A549 (cell line): ENCODE measurements at places on chromosomes 3 and 15.

DNA sequence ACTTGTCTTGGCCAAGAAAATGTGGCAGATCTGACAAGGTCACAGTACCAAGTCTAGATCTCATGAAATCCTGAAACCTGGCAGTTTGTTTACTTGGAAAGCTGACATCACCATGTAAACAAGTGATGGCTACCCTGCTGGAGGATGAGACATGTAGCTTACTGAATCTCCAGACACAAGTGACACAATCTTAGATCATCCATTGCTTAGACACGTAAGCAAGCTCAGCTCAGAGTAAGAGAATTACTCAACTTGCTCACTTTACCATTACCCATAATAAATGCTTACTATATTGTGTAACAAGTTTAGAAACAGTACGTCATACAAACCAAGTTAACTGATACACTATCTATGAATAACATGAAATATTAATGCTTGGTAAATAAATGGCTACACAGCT is 263.8 kb downstream of the TBC1D5 start:
- DNase-seq, result peak; percentile 95

GRCh38 chr3:24019585-24019984 is 74.5 kb downstream of the NR1D2 start:
- DNase-seq, result no peak

DNA sequence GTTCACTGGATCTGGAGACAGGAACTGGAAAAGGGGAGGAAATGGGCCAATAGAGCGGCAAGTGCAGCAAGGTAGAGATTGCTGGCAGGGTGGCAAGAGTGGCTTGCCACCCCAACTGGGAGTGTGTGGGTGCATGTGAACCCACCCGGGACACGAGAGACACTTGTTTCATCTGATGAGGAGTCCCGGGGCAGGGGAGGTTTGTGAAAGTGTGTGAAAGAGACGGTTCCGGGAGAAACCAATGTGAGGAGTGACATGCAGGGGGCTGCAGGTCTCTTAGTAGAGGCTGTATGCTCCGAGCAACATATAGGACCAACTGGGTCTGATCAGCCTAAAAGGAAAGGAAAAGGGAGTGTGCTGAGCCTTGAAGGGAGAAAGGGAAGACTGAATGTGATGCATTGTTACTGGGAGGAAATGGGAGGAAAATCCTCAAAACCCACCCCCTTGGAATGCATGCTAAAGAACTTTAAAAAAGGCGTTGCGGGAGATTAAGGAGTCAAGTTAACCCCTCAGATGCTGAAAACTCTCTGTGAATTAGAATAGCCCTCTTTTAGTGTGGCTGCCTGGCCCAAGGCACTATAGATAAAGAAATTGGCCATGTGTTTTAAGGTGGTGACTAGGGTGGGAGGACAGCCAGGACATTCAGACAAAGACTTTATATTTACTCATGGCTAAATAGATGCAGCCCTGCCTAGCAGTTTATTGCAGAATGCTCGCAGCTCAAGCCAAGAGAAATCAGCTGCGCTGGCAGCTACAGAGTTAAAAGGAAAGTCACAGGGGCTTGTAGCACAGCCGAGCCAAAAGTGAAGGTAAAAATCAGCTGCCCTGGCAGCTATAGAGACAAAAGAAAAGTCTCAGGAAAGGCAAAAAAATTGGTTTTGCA is 9.1 kb upstream of the SLC9C1 start:
- no peak for DNase-seq

DNA sequence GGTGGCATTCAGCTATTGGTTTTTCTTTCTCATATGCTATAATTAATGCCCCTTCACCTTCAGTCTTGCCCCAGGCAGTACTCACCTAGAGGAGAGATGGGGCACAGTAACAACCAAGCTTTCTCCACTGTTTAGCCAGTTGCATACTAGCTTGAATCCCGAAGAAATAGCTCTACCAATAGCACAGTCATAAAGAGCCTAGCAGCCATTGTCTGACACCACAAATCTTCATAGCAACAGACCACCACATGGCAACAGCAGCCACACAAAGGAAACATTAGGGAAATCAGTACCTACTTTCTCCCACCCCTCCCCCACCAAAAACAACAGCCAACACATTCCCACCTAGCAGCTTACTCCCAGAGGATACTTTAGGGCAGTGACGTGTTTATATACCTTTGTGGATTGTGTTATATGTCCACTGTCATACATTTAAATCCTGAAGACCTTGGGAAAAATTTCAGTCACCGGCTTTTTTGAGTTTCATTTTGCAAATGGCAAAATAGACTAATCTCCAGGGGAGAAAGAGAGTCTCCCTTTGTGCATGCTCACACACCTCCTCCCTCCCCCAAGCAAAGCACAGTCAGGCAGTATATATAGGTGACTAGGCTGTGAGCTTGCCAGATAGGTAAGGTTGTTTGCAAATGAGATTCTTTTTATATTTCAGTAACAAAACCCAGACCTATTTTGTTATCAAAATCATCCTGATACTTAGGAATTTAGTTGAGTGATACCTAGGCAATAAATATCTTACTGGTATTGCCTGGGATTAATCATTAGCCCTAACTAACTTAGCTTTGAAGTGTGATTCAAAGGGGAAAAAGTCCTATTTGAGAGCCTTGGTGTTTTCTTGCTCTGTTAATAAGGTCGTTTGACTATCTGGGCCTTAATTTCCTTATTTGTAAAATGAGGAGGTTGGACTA is 140.6 kb downstream of the RBPMS2 start:
- peak; percentile 59 for DNase-seq

- no peak for DNase-seq
Measured at GRCh38 chr15:92343924-92344643, 49.6 kb upstream of the ST8SIA2 start.

DNA sequence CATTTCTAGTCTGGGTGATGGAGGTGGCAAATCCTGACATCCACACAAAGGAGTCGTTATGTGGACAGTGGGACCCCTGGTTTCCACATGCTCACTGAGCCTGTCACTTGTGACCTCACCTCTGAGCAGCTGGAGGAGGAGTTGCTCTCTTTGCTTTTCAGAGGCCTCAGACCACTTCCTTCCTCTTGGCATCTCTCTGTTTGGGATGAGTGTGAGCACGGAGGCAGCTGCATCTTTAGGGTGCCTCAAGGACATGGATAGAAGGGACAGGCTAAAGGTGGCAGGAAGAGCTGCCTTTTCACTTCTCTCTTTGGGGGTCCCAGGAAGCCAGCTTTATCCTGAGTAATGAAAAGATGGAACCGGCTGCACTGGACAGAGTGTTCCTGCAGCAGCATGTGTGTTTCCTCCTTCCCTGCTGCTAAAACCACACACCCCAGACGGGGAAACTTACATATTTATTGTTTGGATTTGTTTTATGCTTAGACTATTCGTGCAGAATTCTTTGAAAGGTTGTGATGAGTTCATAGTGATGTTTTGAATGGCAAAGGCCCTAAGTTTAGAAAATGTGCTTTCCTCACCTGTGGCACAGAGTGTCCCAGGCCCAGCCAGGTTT is 31.8 kb downstream of the GPR171 start:
- DNase-seq, result no peak

GRCh38 chr15:78276064-78276943 is 11.9 kb downstream of the DNAJA4 start:
- DNase-seq, result no peak

GRCh38 chr3:160673188-160673587 is 3.8 kb upstream of the ARL14 start:
- DNase-seq, result no peak

GRCh38 chr3:127139601-127140500 is 53.1 kb upstream of the PRR23E start:
- DNase-seq, result no peak

DNA sequence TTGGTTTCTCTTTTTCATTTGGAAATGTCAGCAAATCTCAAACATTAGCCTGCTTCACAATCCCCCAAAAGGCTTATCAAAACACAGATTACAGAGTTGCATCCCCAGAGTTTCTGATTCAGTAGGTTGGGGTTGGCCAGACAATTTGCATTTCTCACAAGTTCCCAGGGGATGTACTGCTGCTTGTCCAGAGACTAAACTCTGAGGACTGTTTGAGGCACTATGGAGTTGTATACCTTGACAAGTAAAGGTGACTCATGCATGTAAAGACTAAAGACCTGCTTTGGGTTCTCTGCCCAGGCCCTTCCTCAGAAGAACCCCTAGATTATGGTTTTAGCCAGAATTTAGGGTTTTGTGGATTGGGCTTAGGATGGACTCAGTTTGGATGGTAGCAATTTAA is 151.1 kb upstream of the ARHGEF26 start:
- DNase-seq, result no peak

DNA sequence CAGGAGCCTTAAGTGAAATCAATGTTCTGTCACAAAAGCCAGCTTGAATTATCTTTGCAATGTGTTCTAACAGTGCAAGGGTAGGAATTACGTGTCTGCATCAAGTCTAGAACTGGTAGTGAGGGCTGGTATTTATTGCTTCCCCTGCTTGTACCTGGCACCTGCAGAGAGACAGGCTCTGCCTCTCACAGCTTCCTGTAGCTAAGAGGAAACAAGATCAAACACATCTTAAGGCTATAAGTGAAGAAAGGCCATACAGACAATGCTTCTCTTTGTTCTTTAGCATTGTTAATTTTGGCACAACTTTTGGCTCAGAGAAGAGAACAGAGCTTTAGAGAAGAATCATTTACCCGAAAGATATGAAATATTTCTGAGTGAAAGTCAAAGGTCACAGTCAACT is 479.9 kb downstream of the GRM7 start:
- DNase-seq, result no peak

- no peak for DNase-seq
Measured at GRCh38 chr3:62057339-62058047, 315.9 kb downstream of the FEZF2 start.

DNA sequence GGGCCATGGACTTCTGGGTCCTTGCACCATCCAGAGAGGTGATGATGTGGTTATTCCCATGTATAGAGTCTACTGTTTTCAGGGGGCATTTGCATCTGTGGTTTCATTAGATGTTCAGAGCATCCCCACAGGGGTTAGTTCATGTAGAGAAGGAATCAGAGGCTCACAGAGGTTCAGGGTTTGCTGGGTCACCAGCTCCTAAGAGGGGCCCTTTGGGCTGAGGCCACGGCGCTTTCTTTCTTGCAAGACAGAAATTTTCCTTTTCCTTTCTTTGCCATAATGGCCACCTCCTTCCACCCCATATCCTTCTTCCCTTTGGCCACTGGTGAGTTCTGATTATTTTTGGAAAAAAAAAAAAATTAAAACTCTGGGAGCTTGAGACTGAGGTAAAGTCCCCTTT is 62.3 kb downstream of the APBA2 start:
- DNase-seq, result no peak

DNA sequence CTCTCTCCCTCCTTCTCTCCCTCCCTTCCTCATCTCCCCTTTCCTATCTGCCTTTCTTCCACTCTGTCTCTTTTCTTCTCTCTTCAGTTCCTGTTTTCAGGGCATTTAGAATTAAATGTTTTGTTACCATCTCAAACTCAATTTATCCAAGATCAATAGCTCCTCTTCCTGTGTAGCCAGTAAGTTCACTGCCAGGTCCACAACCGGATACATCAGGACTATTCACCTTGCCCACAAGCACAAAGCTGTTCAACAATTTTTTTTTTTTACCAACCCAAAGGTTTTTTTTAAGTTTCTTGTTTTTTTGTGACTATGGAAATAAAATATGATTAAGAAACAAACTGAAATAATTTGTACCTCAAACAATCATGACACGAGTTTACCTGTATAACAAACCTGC is 26.1 kb downstream of the FBN1 start:
- DNase-seq, result no peak

DNA sequence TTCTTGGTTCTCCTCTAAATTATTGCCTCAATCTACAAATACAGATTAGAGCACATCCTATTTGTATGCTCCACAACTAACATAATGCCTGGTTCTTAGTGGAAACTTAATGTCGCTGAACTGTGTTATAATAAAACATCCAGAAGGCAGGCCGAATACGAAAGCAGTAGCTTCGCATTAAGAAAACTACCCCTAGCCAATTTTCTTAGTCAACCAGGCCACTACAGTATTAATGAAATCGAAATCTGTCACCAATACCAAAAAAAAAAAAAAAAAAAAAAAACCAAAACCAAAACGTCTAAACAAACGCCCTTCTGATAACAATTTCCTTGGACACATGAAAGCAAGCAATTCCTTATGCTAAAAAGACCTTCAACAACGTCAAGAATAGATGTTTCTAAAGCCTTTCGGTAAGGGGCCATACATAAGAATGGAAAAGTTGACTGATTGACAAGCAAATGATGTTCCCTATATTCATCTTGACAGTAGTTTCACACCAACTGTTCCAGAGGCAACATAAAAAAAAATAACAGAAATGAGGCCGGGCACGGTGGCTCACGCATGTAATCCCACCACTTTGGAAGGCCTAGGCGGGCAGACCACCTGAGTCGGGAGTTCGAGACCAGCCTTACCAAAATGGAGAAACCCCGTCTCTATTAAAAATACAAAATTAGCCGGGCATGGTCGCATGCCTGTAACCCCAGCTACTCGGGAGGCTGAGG is 1.3 kb downstream of the DENND6A start:
- DNase-seq, result no peak

- DNase-seq, result no peak
Measured at GRCh38 chr15:58934114-58934447, 602 bp upstream of the SLTM start.

DNA sequence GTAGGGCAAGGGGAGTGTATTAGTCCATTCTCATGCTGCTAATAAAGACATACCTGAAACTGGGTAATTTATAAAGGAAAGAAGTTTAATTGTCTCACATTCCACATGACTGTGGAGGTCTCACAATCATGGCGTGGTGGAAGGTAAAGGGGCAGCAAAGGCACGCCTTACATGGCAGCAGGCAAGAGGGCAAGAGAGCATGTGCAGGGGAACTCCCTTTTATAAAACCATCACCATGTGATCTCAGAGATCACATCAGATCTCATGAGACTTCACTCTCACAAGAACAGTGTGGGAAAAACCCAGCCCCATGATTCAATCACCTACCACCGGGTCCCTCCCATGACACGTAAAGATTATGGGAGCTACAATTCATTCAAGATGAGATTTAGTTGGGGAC is 41.4 kb downstream of the SUMF1 start:
- no peak for DNase-seq

GRCh38 chr3:38687321-38687720 is 37.8 kb upstream of the SCN5A start:
- no peak for DNase-seq

DNA sequence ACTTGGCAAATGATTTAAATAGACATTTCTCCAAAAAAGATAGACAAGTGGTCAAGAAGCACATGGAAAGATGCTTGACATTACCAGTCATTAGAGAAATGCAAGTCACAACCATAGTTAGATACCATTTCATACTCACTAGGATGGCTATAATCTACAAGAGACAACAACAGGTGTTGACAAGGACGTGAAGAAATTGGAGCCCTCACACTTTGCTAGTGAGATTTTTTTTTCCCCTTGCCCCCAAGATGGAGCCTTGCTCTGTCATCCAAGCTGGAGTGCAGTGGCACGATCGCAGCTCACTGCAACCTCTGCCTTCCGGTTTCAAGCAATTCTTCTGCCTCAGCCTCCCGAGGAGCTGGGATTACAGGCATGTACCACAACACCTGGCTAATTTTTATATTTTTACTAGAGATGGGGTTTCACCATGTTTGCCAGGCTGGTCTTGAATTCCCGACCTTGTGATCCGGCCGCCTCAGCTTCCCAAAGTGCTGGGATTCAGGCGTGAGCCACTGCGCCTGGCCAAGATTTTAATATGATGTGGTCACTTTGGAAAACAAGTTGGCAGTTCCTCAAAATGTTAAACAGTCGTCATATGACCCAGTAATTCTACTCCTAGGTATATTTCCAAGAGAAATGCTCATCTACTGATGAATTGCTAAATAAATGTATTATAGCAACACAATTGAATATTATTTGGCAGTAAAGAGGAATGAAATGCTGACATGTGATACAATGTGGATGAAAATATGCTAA is 103.3 kb downstream of the ATG7 start:
- no peak for DNase-seq

GRCh38 chr3:141415953-141416352 is 47.6 kb downstream of the ZBTB38 start:
- DNase-seq, result no peak
